Vagina (tissue), 2 donors: ENCODE measurements at places on chromosomes 12 and 14.

- H3K27ac ChIP-seq: no peak overlapping the region
- H3K27me3 ChIP-seq: no peaks in the 10 kb centered on the region
- no peaks in the 10 kb centered on the region for H3K4me1 ChIP-seq
- no peaks in the 10 kb centered on the region for H3K36me3 ChIP-seq
- no peak overlapping the region for H3K4me3 ChIP-seq
Measured at GRCh38 chr14:67778792-67779191, 37.6 kb downstream of the ZFYVE26 start.

DNA sequence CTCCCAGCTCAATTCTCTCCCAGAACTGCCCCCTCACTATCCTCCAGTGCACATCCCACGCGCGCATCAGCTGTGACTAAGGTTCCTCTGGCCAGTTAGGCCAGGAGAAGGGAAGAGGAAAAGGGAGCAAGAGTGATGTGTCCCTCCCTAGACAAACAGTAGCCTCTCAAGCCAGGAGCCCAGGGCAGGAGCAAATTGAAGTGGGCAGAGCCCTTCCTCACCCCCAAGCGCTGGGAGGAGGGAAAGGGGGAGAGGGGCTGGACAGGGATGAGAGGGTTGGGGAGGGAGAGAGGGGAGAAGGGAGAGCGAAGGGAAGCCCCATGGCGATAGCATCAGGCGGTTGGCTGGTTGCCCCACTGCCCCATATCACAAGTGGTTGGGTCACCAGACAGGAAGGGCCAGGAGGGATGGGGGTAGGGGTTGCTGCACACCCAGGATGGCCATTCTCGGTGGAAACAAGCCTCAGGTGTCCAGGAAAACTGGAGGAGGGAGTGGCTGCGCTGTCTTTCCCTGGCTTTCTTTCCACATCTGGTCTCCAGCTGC lies 1.1 kb downstream of the CD63 start:
- peak overlapping the region; percentile 100 for H3K27ac ChIP-seq
- H3K4me3 ChIP-seq: peak overlapping the region; percentile 81
- no peaks in the 10 kb centered on the region for H3K27me3 ChIP-seq
- DNase-seq: no peak
- H3K4me1 ChIP-seq: peaks cover 46% of the 10 kb centered on the region

- H3K4me3 ChIP-seq: no peak overlapping the region
- H3K27me3 ChIP-seq: no peaks in the 10 kb centered on the region
- no peak for DNase-seq
Measured at GRCh38 chr14:106505366-106505765, 979.0 kb downstream of the TMEM121 start.

DNA sequence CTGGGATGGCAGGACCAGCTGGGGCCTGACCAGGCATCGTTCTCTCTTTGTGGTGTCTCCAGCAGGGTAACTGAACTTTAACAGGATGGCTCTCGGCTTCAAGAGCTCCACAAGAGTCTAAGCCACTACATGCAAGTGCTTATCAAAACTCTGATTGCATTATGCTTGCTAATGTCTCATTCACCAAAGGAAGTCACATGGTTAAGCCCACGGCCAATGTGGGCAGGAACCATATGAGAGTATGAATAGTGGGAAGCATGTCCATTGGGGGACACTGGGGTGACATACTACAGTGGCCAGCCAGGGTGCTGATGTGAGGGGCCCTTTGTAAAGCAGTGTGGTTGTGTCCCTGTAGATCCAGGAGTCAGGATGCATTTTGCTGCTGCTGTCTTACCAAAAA lies 35.0 kb upstream of the KCNA5 start:
- no peak overlapping the region for H3K4me3 ChIP-seq
- no peaks in the 10 kb centered on the region for H3K36me3 ChIP-seq
- DNase-seq: no peak
- no peak overlapping the region for H3K27ac ChIP-seq

GRCh38 chr14:61331992-61332657 lies 10.7 kb downstream of the PRKCH start:
- H3K36me3 ChIP-seq: no peaks in the 10 kb centered on the region
- no peaks in the 10 kb centered on the region for H3K27me3 ChIP-seq
- H3K27ac ChIP-seq: peak overlapping the region; percentile 51
- no peak overlapping the region for H3K4me3 ChIP-seq

DNA sequence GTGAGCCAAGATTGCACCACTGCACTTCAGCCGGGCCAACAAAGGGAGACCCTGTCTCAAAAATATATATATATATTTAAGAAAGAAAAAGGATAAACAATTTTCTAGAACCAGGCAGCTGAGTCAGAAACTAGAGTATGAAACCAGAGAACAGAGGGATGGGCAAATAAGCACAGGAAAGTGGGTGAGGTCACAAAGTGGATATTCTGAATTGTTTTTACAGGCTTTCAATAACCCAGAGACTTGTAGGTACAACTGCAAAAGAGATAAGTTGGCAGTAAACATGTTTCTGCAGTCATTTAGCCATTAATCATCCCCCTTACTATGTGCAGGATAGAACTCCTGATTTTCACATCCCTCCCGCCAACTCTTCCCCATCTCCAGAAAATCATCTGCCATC lies 94.2 kb downstream of the BTG1 start:
- H3K4me1 ChIP-seq: no peaks in the 10 kb centered on the region
- H3K36me3 ChIP-seq: no peaks in the 10 kb centered on the region
- H3K27me3 ChIP-seq: no peaks in the 10 kb centered on the region
- H3K27ac ChIP-seq: no peak overlapping the region

- DNase-seq: no peak
- no peak overlapping the region for H3K27ac ChIP-seq
- no peak overlapping the region for H3K4me3 ChIP-seq
- no peaks in the 10 kb centered on the region for H3K4me1 ChIP-seq
- H3K27me3 ChIP-seq: no peaks in the 10 kb centered on the region
Measured at GRCh38 chr12:88225776-88226175, 83.7 kb downstream of the TMTC3 start.

- no peaks in the 10 kb centered on the region for H3K4me1 ChIP-seq
- no peaks in the 10 kb centered on the region for H3K27me3 ChIP-seq
- no peak for DNase-seq
- no peaks in the 10 kb centered on the region for H3K36me3 ChIP-seq
- no peak overlapping the region for H3K27ac ChIP-seq
Measured at GRCh38 chr12:128662101-128662500, 161.7 kb downstream of the SLC15A4 start.

DNA sequence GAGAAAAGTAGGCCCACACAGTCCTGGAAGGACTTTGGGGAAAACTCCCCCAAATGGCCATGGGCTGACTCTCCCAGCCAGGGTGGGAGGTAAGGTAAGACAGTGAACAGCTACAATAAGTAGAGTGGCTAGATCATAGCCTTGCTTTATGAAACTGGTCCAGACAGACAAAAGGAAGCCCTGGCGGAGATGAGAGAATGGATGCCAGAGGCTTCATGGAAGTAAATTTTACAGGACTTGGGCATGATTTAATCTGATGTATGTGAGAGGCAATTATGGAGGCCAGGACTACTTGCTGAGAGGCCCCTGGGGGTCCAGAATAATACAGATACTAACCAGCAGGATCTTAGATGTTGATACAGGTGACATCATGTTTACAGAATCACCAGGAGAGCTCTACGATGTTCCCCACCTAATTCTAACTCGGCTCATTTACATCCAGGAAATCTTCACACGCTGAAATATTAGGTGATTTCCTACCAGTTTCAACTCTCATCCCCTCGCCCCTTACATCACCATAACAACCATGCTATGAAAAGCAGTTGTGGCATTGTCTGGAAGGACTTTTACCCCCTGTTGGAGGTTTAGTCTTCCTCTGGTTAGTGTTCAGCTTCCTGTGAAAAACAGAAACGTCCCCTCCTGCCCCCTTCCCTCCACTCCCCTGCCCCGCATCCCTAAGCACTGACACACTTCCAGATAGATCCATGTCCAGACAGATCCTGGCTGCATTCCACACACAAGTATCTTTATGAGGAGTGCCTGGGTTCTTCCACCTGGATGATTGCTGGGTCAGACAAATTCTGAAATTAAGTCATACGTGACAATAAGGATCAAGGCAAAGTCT lies 39.5 kb upstream of the NT5DC3 start:
- no peaks in the 10 kb centered on the region for H3K36me3 ChIP-seq
- no peaks in the 10 kb centered on the region for H3K27me3 ChIP-seq
- DNase-seq: no peak

DNA sequence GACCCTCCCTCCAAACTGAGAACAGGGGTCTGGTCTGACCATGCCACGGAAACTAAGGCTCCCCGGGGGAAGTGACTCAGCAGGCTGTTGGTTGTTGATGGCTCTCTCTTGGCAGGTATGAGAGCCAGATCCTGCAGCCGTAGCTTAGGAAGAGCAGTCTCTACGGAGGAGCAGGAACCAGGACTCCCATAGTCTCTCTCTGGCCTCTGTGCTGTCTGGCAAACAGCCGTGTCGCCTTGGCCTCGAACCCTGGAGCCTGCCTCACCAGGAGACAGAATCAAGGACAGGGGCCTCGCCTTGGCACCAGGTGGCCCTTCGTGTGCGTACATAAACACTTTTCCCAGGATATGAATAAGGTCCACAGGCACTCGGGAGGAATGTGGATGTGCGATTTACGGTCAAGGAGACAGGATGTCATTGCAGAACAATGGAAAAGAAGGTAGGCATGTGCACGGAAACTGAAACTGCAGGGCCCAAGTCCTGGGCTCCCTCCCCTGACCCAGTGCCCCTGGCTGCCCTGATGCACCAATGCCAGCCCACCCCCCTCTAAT lies 7.9 kb downstream of the VWF start:
- no peak overlapping the region for H3K4me3 ChIP-seq
- no peak overlapping the region for H3K27ac ChIP-seq
- no peak for DNase-seq
- H3K4me1 ChIP-seq: no peaks in the 10 kb centered on the region
- no peaks in the 10 kb centered on the region for H3K27me3 ChIP-seq

DNA sequence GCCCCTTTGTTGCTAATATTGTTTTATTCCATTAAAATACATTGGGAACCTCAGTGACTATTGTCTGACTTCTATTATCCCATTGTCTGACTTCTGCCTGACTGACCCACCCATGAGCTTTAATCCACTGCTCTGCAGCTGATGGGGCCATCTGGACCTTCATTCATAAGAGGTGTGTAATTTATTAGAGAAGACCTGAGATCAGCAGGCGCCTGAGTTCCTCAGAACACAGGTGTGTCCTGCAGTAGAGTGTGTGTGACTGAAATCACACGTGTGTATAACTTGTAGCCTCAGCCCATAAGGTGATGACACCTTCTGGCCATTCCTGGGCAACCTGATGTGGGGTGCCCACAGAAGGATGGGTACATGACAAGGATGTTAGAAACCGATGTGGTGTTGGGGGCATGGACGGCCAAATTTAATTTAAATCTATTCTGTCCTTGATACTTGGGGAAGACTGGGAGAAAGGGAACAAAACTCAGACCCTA lies 821.0 kb downstream of the TMEM121 start:
- no peak for DNase-seq
- H3K27me3 ChIP-seq: no peaks in the 10 kb centered on the region
- no peak overlapping the region for H3K27ac ChIP-seq
- H3K36me3 ChIP-seq: no peaks in the 10 kb centered on the region
- H3K4me3 ChIP-seq: no peak overlapping the region

DNA sequence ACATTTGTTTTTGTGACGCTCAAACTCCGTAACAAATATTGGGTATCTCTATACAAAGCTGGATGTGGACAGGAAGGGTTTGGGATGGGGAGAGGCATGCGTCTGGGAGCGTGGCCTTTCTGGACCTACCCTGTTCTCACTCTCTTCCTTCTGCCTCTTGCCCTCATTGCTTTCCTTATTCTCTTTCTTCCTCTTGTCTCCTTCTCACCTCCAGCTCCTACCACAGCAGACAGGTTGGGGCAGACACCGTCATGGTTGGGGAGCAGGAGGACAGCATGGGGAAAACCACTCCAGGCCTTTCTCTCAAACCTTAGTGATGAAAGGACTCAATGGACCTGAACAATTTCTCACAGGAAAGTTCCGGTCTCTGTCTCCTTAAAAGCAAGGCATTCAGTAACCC lies 465.3 kb downstream of the RAD51B start:
- DNase-seq: no peak
- peaks cover 18% of the 10 kb centered on the region for H3K4me1 ChIP-seq
- no peaks in the 10 kb centered on the region for H3K27me3 ChIP-seq
- H3K27ac ChIP-seq: peak overlapping the region; percentile 54

DNA sequence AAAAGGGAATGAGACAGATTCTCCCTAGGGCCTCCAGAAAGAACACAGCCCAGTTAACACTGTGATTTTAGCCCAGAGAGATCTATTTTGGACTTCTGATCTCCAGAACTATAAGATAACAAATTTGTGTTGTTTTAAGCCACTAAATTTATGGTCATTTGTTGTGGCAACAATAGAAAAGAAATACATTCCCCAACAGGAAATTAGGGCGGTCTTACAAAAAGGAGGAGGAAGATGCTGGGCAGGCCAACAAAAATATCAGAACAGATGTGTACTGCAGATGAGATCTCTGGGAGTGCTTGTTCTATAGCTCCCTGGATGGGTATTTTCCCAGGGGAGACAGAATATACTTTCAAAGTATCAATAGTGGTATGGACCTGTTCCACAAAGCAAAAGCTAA lies 32.0 kb upstream of the SOCS2 start:
- H3K27ac ChIP-seq: no peak overlapping the region
- H3K4me3 ChIP-seq: no peak overlapping the region
- peaks cover 20% of the 10 kb centered on the region for H3K4me1 ChIP-seq
- H3K27me3 ChIP-seq: no peaks in the 10 kb centered on the region
- no peaks in the 10 kb centered on the region for H3K36me3 ChIP-seq

DNA sequence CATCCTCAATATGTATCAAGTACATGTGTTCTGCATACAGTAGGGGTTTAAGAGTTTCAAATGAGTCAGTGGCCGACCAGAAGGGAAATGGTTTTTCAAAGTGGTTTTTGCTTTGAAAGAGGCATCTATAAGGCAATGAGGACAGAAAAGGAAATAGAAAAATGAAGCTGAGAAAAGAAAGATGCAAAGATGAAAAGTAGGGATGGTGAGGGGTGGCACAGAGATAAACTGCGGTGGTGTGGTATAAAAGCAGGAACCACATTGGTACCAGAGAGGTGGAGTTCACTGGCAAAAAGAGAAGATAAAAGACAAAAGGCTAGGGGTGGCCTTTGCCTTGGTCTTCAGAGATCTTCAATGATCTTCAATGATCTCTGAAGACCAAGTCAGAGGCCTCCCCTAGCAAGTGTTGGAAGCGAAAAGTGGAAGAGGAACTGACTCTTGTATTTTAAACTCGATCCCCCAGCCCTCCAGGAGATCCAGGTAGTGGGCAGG lies 144.0 kb upstream of the KRR1 start:
- H3K4me1 ChIP-seq: peaks cover 28% of the 10 kb centered on the region
- no peak overlapping the region for H3K27ac ChIP-seq
- no peaks in the 10 kb centered on the region for H3K36me3 ChIP-seq
- no peak for DNase-seq
- no peaks in the 10 kb centered on the region for H3K27me3 ChIP-seq
- H3K4me3 ChIP-seq: no peak overlapping the region

DNA sequence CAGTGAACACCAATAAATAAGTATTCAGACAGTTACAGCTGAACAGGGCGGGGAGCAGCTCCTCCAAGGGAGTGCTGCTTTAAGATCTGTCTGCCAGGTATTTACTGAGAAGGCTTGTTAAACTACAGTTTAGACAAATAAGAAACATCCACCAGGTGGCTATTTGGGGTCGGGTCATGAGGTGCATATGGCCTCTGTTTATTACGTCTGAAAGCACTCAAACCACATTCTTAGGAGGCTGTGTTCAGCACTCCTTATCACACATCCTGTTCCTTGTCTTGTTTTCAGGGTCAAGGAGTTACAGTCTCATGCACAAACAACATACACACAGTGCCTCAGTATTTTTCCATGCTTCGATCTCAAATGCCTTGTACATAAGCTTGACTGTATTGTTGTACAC lies 78.8 kb downstream of the KCNMB4 start:
- no peaks in the 10 kb centered on the region for H3K27me3 ChIP-seq
- no peak overlapping the region for H3K4me3 ChIP-seq
- H3K36me3 ChIP-seq: no peaks in the 10 kb centered on the region

GRCh38 chr12:14768823-14769405 lies 34.4 kb downstream of the WBP11 start:
- no peaks in the 10 kb centered on the region for H3K27me3 ChIP-seq
- H3K36me3 ChIP-seq: no peaks in the 10 kb centered on the region
- peaks cover 24% of the 10 kb centered on the region for H3K4me1 ChIP-seq
- no peak for DNase-seq
- peak overlapping the region; percentile 67 for H3K4me3 ChIP-seq
- peak overlapping the region; percentile 94 for H3K27ac ChIP-seq
